ENCODE measurements at places on chromosomes 13 and 19.

GRCh38 chr13:99064624-99065234 lies 86.9 kb upstream of the DOCK9 start:
- no peak for DNase-seq

DNA sequence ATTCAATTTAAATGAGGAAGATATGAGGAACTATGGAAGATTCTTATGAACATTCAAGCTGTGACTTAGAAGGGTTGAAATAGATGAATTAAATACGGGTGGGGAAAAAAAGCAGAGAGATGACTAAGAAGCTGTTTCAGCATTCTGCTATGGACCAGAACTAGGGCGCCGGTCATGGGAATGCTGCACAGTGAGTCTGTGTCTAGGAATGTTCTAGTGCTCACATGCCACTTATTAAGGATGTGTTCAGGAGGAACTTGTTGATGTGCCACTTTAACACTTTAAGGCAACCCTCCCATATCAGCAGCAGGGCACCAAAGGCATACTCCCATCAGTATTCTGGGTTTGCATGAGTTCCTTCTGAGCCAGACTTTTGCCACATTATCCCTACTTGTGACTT lies 152.1 kb downstream of the POSTN start:
- peak; percentile 95 for DNase-seq

- DNase-seq, result no peak
Measured at GRCh38 chr13:45195421-45195820, 5.4 kb downstream of the KCTD4 start.

DNA sequence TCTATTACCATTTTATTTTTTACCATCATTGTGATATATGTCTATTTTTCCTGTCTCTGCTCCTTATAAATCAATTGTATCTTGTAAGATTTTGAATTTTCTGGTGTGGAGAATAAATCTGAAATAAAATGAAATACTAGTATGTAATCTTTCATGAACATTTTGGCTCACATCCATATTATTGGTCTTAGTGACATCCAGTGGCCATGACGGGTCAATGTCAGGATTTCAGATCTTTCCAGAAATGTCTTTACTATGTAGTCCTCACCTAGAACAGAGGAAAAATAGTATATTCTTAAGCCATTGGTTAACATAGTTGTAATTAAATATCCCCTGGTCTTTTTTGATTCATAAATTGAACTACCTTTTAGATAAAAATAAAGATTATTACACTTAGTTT lies 109.8 kb upstream of the GPC6 start:
- DNase-seq, result no peak

- no peak for DNase-seq
Measured at GRCh38 chr13:20024702-20025101, 66.2 kb downstream of the ZMYM2 start.

DNA sequence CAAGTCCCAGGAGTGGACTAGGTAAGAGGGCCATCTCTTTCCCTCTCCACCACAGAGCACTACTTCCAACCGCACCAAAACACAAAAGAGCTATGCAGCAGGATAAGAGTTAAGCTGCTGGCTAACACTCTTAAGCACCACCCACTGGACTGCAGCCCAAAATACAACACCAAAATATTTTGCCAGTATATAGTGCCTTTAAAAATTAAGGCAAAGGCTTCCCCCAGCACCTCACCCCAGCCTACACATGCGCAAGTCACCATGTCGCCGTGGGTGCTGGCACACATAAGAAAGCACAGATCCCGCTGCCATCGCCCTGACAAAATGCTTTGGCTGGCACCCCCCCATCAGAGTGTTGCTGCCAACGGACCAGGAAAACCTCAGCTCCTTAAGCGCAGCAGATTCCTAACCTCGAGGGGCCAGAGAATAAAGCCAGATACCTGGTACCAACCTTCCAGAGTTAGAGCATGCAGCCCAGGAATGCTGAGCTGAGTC lies 608.3 kb downstream of the PCDH17 start:
- no peak for DNase-seq

Measured in fibroblast of upper back skin (primary cell).